ENCODE measurements at places on chromosomes 3 and 15.
A peak's percentile ranks its signal among the peaks of the same experiment; 100 is the strongest.

- DNase-seq = no peak
Observed at GRCh38 chr3:22966349-22966748, 236.8 kb upstream of the UBE2E2 start.

GRCh38 chr3:66904336-66904735 is 93.8 kb upstream of the KBTBD8 start:
- no peak for DNase-seq

GRCh38 chr3:146948985-146949384 is 343.8 kb upstream of the PLSCR5 start:
- no peak for DNase-seq

- DNase-seq = no peak
Observed at GRCh38 chr3:50608278-50608677, 3.3 kb downstream of the CISH start.

DNA sequence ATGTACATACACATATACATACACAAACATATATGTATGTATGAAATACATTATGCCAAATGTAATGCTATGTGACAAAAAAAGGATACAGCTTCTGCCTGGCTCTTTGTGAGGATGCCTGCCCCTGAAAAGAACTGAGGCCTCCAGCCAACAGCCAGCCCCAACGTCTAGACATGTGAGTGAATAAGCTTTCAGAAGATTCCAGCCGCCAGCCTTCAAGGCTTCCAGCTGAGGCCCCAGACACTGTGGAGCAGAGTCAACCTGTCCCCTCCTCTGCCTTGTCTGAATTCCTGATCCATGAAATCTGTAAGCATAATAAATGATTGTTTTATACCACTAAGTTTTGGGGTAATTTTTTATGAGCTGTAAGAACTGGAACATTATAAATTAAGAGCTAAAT is 24.7 kb downstream of the GXYLT2 start:
- DNase-seq = no peak

DNA sequence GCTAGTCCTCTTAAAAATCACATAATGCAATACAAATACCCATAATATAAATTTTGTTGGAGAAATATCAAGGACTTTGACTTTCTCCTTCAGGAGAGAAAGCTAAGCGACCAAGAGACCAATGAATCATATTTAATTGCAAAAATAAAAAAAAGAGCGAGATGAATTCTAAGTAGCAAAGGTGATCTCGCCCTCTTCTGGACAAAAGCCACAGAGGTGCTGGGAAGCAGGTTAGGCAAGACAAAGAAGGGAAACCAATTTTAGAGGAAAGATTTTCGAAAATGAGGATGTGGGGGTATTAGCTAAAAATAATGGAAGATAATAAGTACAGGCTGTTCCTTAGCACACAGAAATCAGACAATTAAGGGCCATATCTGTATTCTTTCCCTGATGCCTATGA is 111.4 kb upstream of the PLAAT1 start:
- no peak for DNase-seq

DNA sequence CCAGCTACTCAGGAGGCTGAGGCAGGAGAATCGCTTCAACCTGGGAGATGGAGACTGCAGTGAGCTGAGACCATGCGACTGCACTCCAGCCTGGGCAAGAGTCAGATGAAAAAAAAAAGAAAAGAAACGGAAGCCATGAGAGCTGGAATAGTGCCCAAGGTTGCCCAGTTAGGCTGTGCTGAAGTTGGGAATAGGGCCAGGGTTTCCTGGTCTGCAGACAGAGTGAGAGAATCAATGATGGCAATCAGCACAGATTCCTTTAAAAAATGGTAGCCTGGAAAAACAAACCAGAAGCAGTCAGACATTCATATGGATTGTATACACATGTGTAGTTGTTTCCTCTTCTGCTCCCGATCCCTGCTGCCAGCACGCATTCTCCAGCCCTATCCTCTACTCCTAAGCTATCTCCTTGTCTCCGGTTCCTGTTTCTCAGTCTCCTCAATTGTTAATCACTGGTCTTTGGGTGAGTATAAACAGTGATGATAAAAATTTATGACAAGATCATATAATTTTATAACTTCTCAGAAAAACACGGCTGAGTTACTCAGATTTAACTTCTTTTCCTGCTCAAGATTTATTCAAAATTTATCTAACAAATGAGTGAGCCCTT is 316.2 kb upstream of the UMPS start:
- no peak for DNase-seq

DNA sequence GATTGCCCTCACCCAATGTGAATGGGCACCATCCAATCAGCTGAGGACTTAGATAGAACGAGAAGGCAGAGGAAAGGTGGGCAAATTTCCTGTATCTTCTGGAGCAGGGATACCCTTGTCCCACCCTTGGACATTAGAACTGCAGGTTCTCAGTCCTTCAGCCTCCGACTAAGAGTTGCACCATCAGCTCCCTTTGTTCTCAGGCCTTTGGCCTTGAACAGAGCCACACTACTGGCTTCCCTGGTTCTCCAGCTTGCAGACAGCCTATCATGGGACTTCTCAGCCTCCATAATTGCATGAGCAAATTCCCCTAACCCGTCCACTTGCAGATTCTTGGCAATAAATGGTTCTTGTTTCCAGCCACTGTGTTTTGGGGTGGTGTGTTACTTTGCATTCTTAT is 102.4 kb downstream of the LSM3 start:
- DNase-seq = no peak

DNA sequence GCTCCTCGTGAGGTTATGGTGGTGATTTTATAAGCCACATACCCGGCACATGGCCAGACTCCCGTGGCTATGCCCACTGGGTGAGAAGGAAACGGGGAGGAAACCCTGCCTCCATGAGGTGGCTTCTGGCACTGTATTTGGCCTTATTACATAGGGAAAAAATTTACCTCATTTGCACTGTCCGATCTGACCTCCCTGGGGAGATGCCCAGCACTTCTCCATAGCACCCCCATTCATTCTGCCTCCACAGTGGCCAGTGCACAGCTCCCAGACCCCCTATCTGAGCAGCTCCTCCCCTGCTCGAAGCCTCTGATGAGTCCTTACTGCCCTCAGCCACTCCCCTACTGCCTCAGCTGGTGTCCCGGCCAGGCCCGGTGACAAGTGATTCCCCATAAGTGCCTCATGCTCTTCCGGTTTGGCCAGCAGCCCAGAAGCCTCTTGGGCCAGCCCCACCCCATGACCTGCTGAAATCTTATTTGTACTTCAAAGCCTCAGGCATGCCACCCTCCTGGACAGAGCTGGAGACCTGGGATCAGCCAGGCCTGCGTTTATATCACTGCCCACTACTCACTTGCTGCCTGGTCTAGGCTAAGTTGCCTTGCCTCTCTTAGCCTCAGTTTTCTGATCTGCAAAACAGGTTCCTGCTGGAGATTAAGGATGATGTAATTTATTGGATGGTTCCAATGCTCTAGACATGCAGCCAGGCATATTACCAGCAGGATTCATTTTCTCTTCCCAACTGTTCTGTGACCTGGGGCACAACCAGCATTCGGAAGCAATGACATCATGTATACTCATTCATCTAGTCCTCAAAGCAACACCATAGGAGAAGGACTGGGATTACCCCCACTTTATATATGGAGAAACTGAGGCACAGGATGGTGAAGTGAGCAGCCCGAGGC is 30.6 kb upstream of the SLC6A6 start:
- DNase-seq = no peak

DNA sequence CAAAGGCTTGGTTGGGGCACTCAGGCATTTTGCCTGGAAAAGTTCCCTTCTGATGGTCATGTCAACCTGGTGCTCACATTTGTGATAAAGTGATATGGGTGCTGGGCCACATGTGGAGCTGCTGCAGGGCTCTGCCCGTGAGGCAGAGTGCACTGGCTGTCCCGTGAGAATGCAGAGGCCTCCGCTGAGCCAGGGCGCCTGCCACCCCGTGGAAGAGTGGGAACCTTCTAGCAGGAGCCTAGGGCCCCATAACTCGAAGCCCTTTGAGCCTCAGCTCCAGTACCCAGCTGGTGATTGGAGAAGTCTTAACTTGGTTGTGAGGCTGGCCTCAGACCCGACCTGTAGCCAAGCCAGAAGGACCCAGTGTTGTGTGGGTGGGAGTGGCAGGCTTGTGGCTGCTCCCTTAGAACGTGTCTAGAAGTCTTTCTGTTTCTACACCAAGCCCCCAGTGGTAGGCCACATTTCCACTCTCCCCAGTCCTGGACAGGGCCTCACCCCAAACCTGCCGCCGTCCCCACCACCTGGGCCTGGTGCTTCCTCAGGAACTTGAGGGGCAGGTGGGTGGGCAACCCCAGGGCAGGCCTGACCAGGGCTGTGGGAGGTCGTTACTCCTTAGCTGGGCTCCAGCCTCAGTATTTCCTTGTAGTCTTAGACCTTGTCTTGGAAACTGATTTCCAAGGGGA is 19.7 kb downstream of the SEC61A1 start:
- DNase-seq = no peak

- DNase-seq = no peak
Observed at GRCh38 chr15:84905016-84905916, 20.8 kb downstream of the SLC28A1 start.

- no peak for DNase-seq
Observed at GRCh38 chr15:64209680-64210334, 47.0 kb upstream of the PPIB start.

DNA sequence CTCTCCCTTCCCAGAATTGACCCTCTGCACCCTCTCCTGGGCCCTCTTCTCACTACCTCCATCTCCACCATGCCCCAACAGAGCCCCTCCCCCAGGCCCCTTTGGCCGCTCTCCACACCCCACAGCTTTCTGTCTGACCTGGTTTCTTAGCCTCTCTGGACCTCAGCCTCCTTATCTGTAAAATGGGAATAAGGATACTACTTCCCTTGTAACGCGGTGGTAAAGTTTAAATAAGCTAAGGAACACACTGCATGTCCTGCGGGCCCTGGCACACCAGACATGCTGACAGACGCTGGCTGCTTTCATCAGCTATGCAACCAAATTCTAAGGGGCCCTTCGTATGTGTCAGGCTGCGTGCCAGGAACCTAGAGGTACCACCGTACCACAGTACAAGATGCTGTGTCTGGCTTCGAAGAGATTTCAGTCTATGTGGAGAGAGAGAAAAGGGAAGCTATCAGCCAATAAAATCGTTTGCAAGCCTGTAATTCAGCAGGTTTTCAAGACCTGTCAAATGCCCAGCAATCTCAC is 777 bp upstream of the SLC51A start:
- DNase-seq = no peak

DNA sequence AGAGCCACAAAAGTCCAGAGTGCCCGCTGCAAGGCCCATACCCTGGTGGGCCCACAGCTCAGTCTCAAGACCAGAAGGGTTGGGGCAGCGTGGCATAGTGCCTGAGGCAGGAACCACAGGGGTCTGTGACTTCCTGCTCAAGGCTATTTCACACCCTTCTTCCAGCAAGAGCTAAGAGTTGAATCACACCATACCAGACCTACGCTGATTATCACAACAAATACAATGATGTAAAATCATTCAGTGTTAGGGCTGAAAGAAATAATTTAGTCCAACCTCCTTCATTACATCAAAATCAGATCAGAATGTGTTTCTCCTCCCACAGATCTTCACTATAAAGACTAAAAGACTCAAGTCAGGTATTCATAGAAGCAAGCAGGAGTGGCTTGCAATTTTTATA is 27.8 kb upstream of the ST8SIA2 start:
- no peak for DNase-seq

DNA sequence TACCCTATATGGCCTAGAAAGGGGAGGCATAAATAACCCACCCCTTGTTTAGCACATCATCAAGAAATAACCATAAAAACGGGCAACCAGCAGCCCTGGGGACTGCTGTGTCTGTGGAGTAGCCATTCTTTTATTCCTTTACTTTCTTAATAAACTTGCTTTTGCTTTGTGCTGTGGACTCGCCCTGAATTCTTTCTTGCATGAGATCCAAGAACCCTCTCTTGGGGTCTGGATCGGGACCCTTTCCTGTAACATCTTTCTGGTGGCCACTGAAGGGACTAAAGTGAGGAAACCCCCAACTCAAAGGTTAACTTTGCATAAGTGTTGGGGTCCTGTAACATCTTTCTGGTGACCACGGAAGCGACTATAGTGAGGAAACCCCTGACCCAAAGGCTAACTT is 15.7 kb upstream of the HHATL start:
- DNase-seq = no peak

GRCh38 chr15:67601073-67601472 is 58.6 kb downstream of the MAP2K5 start:
- no peak for DNase-seq

DNA sequence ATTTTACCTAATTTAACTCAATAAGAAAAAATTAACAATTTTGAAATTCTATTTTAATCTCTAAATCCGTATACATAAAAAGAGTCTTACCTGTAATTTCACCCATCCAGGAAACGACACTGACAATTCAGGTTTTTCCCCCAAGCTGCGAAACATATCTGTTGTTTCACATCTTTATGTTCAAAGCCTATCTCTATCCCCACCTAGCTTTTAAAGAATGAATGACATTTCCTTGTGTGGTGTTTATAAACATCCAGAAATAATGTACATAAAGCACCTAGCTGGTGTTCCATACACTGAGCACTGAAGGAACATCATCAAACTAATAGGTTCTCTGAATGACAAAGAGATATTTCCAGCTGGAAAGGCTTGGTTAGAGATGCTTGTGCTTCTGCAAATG is 867.8 kb downstream of the SQOR start:
- DNase-seq = no peak

GRCh38 chr3:25665315-25666280 is 891 bp upstream of the TOP2B start:
- peak; percentile 1 for DNase-seq

DNA sequence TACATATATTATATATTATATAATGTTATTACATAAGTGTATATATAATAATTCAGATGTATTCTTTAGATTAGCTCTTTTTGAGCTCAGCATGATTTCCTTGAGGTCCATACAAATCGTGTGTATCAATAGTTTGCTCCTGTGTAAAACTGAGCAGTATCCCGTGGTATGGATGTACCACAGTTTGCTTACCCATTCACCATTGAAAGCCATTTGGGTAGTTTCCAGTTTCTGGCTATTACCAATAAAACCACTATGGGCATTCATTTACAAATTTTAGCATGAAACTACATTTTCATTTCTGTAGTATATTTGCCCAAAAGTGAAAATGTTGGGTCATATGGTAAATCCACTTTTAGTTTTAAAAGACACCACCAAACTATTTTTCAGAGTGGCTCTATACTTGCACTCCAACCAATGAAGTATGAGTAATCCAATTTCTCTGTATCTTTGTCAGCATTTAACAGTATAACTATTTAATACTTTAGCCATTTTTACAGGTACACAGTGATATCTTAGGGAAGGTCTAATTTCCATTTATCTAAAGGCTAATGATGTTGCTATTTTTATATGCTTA is 1361.4 kb upstream of the GBE1 start:
- no peak for DNase-seq

DNA sequence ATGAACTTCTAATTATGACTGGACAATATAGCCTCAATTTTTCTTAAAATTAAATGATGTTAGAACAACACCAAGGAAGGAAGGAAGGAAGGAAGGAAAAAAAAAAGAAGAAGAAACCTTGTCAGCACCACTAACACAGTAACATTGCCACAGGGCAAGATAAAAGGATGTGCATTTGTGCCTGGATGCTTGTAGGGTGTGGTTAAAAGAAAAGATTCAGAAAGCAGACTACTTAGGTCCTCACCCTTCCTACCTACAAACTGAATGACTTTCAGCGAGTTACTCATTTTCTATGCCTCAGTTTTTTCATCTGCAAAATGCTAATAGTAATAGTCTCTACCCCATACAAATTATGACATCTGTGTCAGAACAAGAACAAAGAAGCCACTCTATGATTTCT is 778.3 kb downstream of the MCTP2 start:
- no peak for DNase-seq

GRCh38 chr3:30305021-30305420 is 301.4 kb upstream of the TGFBR2 start:
- no peak for DNase-seq
